ENCODE measurements at places on chromosomes 6 and 20. TPM values are rescaled to one million over a fixed set of nuclear protein-coding genes. Genes with fewer than 3 reads are reported as not detected.

BMP2 gene
- total RNA-seq = 15.6 TPM

GMPR gene
- total RNA-seq = 21.4 TPM

TCFL5 gene
- 9.3 TPM for total RNA-seq

SLC23A2 gene
- total RNA-seq = 9.7 TPM

ABHD16A gene
- total RNA-seq = 41.3 TPM

CD93 gene
- total RNA-seq = 533 TPM

RRAGD gene
- total RNA-seq = 0.30 TPM

MCHR2 gene
- not detected for total RNA-seq

ZNF311 gene
- total RNA-seq = 0.30 TPM

PSORS1C1 gene
- 3.3 TPM for total RNA-seq

TSBP1 gene
- not detected for total RNA-seq

PAK5 gene
- total RNA-seq = not detected

RFX6 gene
- not detected for total RNA-seq

HSPA1L gene
- 0.76 TPM for total RNA-seq

PRPH2 gene
- 0.30 TPM for total RNA-seq

EDN1 gene
- total RNA-seq = 229 TPM

RALGAPA2 gene
- total RNA-seq = 17.9 TPM

CST1 gene
- total RNA-seq = 6.2 TPM

SYNCRIP gene
- 79.3 TPM for total RNA-seq

TMEM244 gene
- not detected for total RNA-seq

SLC26A8 gene
- total RNA-seq = not detected

CGA gene
- total RNA-seq = not detected

DNAJC5 gene
- 63.2 TPM for total RNA-seq

KIAA1755 gene
- total RNA-seq = 0.30 TPM

C20orf141 gene
- total RNA-seq = not detected

HLA-DQA1 gene
- not detected for total RNA-seq

TSHZ2 gene
- under 0.01 TPM for total RNA-seq

SPATA25 gene
- total RNA-seq = 0.97 TPM

CRISP3 gene
- not detected for total RNA-seq

GTSF1L gene
- 0.32 TPM for total RNA-seq

RAET1L gene
- total RNA-seq = not detected

ULBP1 gene
- total RNA-seq = 0.46 TPM

NCOA3 gene
- total RNA-seq = 21.7 TPM

LPA gene
- not detected for total RNA-seq

MTFR2 gene
- total RNA-seq = 3.6 TPM

AIF1 gene
- not detected for total RNA-seq

TPBG gene
- total RNA-seq = 6.5 TPM

SLC13A3 gene
- 0.32 TPM for total RNA-seq

NRN1 gene
- total RNA-seq = 20.8 TPM

DEFB128 gene
- not detected for total RNA-seq

POLR1C gene
- total RNA-seq = 51.6 TPM

SLC32A1 gene
- not detected for total RNA-seq

BPI gene
- total RNA-seq = not detected

IL20RA gene
- total RNA-seq = not detected

SIRPB2 gene
- total RNA-seq = 3.0 TPM

PTCRA gene
- total RNA-seq = not detected

SIRPD gene
- not detected for total RNA-seq

CCN5 gene
- not detected for total RNA-seq

Measured in epithelial cell of umbilical artery (primary cell).